NCI-H1092 (cell line): ENCODE measurements at places on chromosomes 1 and 21.

- DNase-seq: no peak
Observed at GRCh38 chr1:55505326-55505725, 290.2 kb upstream of the USP24 start.

DNA sequence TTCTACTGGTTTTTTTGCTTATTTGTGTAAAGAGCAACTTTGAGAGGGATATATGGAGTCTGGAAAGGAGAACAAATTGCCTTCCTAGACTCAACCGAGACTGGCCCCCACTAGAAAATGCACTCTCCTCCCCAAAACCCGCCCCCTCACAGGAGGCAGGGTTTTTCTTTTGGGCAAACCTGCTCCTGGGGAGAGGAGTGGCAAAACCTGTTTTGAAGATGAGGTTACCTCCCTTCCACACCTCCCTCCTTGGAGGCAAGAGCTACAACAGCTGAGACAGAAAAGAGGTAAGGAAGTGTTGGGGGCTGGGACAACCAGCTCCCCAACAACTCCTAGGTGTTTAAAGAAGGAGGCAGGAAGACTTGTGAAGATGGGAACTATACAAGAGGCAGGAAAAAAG, at the start of gene BNIPL:
Gene BNIPL (plus strand): TSS at position 231 of the 400 bp plus-strand sequence. CDS start 140 bp downstream, at position 371.
- DNase-seq: no peak

DNA sequence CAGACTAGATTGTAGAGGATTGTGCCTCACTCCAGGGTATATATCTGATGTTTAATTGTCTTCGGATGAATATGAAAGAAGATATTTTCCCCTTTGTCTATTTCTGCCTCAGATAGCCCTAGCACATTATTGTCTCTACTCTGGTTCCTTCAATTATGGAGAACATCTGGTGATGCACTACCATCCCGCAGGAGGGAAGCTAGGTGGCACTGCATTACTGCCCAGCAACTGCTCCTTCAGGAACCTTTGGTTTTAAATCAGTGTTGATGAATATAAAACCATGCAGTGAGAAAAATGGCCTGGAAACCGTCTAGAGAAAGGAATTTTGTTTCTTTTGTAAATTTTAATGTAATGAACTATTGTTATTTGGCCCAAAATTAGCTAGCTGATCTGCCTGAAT, 68.5 kb downstream of the GPR88 start:
- DNase-seq: no peak

GRCh38 chr1:182629499-182630096, 25.4 kb upstream of the RGS16 start:
- no peak for DNase-seq

GRCh38 chr1:72601035-72601674, 318.8 kb upstream of the NEGR1 start:
- no peak for DNase-seq

DNA sequence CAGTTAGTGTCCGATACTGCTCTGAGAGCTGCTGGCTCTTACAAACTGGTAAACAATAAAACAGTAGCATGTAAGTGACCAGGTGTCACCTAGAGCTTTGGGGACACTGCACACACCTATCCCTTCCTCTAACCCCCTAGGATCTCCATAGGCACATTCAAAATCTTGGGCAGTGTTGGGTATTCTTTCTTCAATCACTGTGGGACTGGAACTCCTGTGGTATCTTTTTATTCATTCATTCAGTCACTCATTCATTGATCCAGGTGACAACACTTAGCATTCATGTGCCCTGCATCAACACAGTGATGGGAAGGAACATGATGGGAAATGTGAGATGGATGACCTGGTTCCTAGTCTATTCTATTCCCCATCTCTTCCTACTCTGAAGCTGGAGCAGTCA, 73.9 kb downstream of the HHAT start:
- no peak for DNase-seq

- no peak for DNase-seq
Observed at GRCh38 chr1:103779932-103780331, 30.2 kb downstream of the AMY1C start.

- no peak for DNase-seq
Observed at GRCh38 chr1:109906160-109906838, 4.3 kb upstream of the CSF1 start.

DNA sequence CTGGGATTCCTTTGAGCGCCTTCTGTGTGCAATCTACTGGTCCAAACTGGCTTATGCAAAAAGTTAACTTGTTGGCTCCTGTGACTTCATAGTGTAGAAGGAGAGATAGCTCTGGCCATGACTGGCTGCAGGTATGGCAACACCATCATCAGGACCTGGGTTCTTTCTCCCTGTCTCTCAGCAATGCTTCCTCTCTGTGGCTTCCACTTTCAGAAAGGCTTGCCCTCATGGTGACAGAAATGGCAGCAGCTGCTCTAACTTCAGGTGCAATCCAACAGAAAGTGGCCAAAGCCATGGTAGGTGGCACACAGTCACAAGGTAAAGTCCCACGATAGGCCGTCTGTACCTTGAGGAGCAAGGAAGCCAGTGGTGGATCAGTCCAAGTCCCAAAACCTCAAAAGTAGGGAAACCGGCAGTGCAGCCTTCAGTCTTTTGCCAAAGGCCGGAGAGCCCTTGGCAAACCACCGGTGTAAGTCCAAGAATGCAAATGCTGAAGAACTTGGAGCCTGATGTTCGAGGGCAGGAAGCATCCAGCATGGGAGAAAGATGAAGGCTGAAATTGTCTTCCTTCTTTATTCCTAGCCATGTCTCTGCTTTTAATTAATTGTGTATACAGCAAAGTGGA, 45.0 kb downstream of the ZBTB40 start:
- DNase-seq: no peak

- DNase-seq: no peak
Observed at GRCh38 chr1:77742011-77742555, 17.6 kb downstream of the USP33 start.

- no peak for DNase-seq
Observed at GRCh38 chr21:35358008-35358407, 308.9 kb upstream of the RUNX1 start.

DNA sequence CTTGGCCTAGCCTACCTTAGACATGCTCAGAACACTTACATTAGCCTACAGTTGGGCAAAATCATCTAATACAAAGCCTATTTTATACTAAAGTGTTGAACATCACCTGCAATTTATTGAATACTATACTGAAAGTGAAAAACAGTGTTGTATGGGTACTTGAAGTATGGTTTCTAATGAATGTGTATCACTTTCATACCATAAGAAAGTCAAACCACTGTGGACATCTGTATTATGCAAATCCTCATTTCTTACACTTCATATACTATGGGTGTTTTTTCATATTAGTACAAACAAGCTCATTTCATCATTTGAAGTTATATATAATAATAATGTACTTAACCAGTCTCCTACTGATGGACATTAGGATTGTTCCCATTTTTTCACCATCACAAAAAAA, 41.2 kb downstream of the TDRD5 start:
- no peak for DNase-seq
